ENCODE measurements at places on chromosomes 4 and X.
A peak's percentile ranks its signal among the peaks of the same experiment; 100 is the strongest.

DNA sequence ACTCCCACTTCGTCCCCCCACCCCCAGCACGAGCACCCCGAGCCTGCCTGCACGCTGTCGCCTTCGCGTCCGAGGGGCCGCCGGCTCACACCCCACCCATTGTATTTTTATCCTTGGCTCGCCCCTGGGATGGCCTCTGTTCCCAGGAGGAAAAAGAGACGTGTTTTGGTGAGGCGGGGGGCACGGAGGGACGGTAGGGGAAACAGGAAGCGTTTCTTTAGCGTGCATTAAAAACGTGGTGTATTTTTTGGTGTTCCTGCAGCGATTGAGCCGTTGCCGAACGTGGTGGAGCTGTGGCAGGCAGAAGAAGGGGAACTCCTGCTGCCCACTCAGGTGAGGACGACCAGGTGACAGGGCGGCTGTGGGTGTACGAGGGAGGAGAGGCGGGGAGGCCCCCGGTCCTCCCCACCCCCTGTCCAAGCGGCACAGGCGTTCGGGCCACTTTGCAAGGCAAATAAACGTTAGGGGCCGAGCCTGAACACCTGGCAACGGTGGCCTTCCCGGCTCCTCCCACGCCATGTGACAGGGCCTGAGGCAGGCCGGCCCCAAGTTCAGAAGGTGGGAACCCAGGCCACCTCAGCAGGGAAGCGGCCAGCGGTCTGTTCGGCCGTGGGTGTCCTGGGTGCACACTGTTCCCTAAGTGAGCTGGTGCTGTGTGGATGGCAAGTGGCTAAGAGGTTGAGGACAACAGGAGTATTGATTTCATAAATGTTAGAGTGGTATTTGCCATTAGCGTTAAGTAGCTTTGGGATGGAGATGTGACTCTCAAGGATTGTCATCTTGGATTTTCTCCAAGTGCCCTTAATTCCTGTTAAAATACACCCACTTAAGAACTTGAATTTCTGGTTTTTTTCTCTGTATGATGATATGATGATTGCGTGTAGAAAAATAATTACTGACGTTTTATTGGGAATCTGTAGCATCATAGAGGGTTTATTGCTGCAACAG, 1.1 kb downstream of the TMEM131L start:
- no peak for DNase-seq

DNA sequence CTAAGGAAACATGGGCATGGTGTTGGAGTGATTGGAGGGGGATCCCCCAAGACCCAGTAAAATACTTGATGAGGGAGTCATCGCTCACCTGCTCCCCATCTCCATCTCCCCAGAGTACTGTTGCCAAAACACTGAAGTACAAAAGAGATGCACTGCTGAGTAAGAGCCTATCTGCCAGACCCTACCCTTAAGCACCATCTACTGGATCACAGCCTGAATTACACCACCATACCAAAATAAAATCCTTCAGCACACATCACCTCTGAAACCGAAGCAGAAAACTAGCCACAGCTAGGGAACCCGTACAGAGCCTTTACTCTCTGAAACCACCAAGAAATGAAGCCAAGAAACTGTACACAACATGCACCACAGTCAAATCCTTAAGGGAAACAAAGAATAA, 466.3 kb upstream of the ACTRT1 start:
- DNase-seq, result no peak

- DNase-seq, result no peak
Observed at GRCh38 chr4:114385195-114385985, 213.2 kb upstream of the UGT8 start.

DNA sequence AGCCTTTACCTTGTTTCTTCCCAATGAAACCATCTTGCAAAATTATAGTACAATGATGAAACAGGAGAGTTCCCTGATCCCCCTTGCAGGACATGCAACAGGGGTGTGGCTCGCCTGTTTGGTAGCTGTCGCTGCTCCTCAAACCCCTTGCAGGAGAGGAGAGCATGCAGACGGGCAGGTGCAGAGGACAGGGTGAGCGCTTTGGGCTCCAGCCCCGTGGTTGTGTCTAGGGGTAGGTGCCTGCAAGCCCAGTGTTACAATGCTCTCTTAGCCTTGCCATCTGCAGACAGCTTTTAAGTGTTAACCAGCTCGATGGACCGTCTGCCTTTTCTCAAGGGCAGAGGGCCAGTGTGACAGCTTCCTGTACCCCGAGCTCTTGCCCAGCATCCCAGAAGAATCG, 102.0 kb downstream of the TAB3 start:
- DNase-seq, result no peak

GRCh38 chr4:88159229-88159725, 838 bp upstream of the ABCG2 start:
- no peak for DNase-seq

GRCh38 chr4:189278597-189279165, 662.0 kb upstream of the FRG1 start:
- DNase-seq, result no peak

GRCh38 chr4:186255122-186255521, 10.9 kb upstream of the F11 start:
- DNase-seq, result no peak

GRCh38 chr4:165369522-165369921, 9.3 kb upstream of the CPE start:
- no peak for DNase-seq

DNA sequence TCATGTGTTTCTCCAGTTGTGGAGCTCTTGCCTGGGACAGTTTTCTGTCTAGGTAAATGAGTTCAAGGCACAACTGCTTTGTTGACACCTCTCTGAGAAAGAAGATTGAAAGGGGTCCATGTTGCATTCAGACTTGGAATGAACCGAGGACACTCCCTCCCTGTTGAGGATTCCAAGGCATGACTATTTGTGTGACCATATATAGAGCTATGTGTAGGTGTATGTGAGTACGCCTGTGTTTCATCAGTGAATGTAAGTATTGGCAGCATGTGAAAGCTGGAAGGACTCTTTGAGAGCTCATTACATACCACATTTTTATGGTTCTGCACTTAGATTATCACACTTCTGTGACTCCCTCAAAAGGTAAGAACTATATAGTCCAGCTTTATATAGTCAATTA, 3.4 kb downstream of the HEPH start:
- no peak for DNase-seq

DNA sequence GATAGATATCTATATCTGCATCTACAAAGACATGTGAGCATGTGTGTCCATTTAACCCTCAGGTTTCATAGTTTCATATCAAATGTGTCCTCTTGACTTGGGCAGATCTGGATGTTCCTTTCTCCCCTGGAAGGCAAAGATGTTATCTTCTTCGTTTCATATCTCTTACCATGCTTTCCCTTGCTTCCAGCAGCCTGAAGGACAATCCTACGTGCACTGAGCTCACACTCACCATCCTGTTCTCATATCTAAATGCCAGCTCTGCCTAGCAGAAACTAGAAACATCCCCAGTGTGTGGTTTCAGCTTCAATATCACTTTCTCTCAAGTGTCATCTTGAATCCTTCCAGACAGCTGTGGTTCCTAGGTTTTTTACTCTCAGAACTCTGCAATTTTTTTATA, 66.2 kb downstream of the ZAR1 start:
- DNase-seq, result no peak

- no peak for DNase-seq
Observed at GRCh38 chr4:22021106-22021505, 72.5 kb upstream of the KCNIP4 start.

GRCh38 chrX:85828771-85829170, 218.6 kb downstream of the CHM start:
- DNase-seq, result no peak

GRCh38 chrX:79081895-79082512, 62.5 kb upstream of the GPR174 start:
- DNase-seq, result peak; percentile 68

DNA sequence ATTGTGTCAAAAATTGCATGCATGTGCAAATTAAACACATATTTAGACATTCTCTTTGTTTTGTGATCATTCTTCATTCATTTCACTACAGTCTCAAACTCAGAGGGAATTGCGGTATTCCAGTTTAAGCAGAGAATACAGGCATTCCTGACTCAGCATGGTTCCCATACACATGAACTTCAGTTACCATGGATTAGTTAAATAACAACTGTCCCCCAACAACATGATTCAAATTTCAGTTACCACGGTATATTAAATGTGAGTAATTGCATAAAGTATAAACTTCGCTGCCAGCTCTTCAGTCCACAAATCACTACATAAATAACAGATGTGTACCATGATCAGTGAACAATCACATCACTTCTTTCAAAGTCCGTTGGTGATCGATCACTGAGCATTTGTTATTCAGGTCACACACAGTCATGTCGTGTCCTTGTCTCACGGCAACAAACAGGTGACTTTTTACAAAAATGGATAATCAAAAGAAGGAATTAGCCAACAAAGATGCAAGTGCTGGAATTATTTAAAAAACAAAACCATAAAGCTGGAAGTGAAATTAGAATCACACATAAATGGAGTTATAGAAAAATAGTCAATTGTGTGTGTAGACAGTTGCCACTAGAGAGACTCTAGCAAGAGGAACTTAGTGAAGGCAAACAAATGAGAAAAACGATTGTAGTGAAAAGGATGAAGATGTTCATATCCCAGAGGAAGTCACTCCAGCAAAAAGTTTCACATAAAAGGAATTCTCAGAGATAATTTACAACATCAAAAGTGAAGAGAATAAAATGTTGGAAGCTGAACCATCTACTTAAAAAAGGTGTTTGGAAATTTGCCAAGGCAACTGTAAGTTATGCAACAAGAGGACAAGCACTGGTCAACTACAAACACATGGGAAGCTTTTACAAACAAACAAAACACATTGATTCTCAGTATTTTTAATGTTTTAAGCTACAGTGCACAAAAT, 138.6 kb upstream of the SMARCAD1 start:
- no peak for DNase-seq

GRCh38 chr4:84790769-84791565, 175.5 kb downstream of the WDFY3 start:
- no peak for DNase-seq

DNA sequence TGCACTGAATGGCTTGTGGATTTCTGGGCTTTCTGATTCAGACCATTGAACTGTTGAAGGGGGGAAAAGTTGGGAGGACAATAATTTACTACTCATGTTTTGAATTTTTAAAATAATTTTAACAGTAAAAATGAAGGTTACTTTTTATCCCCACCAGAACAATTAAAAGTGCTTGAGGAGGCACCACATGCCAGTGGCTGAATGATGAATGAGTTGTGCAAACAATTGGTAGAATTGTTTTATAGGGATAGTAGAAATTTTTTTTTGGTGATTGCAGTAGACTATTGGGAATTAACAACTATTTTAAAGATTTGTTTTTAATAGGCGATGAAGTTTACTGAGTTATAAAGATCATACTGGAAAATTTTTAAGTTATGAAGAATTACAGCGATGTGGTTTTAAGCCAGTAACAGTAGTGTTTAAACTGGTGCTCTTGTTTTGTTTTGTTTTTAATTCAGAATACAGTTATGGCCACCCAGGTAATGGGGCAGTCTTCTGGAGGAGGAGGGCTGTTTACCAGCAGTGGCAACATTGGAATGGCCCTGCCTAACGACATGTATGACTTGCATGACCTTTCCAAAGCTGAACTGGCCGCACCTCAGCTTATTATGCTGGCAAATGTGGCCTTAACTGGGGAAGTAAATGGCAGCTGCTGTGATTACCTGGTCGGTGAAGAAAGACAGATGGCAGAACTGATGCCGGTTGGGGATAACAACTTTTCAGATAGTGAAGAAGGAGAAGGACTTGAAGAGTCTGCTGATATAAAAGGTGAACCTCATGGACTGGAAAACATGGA, 2.7 kb downstream of the REST start:
- DNase-seq, result no peak
